ENCODE measurements at places on chromosomes 5 and 9.

DNA sequence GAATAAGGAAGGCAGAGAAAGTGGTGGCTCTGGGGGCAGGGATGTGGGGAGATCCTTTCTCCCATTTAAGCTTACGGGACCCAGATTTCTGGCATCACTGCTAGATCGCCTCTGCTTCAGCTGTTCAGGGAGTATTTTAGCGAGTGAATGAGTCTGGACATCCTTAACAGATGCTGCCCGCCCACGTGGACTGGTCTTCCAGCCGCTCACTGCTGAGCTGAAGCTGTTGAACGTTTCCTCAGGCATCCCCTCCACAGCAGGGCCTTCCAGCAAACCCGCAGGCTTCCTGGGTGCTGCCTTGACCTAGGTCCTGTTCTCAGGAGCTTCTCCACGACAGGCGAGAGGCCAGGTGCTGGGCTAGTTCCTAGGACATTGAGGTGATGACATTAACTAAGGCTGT, 144.4 kb upstream of the EFNA5 start:
- no peak for DNase-seq

- DNase-seq = no peak
Measured at GRCh38 chr9:134323741-134324358, 2.4 kb upstream of the RXRA start.

GRCh38 chr5:133582971-133583370, 29.4 kb downstream of the FSTL4 start:
- no peak for DNase-seq

DNA sequence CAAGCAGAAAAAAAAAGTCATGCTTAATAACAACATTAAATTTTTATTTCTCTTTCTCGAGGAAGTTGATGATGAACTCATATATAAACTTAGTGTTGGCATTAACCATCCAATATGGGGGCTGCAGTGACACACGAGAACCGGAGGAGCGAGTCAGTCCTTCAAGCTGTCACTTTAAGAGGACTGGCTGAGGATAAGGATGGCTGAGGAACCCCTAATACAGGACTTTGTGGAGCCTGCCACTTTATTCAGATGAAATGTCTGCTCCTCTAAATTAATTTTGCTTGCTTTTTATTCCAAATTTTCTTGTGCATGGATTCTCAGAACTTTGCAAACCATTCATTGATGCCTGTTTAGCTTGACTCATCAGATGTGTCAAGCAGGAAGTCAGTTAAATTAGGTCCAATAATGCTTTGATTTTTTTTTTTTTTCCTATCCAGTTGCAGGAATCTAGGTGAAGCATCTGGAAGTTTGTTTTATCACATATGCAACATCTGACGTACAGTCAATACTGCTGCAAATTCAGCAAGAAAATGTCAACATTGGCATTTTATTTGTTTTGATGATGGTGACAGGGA, 144.2 kb upstream of the COL5A1 start:
- DNase-seq = no peak

DNA sequence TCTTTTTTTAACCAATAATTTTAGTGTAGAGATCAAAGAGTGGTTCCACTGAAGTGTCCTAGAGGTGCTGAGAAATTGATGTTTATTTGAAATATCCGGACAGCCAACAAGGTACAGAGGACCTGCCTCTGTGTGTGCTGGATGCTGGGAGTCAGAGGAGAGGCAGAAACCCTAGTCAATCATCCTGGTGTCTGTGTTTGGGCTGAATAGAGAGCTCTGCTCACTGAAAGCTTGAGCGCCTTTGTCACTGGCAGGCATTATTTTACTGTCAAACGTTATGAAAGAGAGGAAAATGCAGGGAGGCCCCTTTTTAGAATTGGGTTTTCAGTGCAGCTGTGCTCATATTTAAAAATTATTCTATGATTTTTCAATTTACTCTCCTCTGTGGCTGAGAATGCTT, 480.3 kb upstream of the TYRP1 start:
- DNase-seq = no peak

DNA sequence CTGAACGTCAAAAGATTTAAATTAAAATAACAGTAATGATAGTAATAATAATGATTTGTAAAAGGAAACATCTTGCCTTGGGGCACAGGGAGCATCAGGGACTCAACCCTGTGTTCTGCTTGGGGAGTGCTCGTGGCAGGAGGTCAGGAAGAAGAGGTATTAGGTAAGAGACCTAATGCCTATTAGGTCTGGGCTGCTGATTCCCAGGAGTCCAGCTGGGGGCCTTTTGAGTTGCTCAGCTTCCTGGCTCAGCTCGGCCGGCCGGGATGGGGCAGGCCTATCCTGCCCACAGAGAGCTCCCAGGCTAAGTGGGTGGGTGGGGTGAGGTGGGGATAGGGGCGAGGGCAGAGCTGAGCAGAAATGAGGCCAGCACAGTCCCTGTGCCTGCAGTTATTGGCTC, 17.5 kb downstream of the LMX1B start:
- DNase-seq = no peak

DNA sequence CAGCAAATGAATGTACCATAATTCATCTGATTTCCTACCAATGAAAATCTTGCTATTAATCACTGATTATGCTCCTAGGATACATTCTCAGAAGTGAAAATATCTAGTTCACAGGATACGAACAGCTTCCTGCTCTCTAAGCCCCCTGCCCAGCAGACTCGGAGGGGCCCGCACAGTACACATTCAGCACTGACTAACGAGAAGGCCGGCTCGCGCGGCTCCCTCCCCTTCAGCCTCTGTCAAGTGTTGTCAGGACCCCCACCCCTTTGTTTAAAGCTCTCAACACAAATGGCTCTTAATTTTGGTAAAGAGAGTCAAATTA, 82.0 kb downstream of the PRRT1B start:
- no peak for DNase-seq

DNA sequence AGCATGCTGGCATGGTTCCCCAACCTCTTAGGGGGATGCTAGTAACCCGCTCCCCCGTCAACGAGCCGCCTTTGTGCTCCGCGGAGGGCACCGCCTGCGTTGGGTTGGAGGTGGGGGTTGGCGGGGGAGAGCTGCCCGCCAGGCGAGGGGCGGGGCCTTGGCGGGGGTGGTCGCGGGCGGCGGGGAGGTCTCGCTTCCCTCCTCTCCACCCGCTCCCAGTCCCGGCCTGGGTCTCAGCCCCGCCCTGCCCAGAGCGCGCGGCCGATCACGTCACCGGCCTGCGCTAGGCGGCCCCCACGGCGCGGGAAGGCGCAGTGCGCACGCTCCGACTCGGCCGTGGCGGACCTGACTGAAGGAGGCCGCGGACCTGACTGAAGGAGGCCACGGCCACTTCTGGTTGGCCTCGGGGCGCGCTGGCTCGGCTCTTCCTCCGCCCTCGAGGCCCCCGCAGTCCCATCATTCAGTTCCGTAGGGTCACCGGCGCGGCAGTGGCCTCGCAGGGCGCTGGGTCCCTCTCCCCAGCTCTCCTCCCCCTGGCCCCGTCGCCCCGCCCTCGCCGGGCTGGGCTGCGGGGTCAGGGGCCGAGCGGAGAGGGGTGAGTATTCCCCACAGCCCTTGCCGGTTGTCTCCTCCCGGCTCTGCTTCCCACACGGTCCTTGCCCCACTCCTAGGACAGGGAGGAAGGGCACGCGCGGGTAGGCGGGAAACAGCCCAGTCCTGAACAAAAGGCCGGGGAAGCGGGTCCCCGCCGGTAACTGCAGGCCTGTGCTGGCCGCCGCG, at the start of gene ATG10:
TSS of gene ATG10 (plus strand) at position 312 of the 780 bp plus-strand sequence. CDS start 15,548 bp downstream, outside the sequence.
- peak; percentile 94 for DNase-seq

- DNase-seq = peak; percentile 17
Measured at GRCh38 chr5:179345433-179346321, at the start of gene ADAMTS2. ADAMTS2 (minus strand) TSS chr5:179345461; CDS start chr5:179345328, 133 bp downstream.

DNA sequence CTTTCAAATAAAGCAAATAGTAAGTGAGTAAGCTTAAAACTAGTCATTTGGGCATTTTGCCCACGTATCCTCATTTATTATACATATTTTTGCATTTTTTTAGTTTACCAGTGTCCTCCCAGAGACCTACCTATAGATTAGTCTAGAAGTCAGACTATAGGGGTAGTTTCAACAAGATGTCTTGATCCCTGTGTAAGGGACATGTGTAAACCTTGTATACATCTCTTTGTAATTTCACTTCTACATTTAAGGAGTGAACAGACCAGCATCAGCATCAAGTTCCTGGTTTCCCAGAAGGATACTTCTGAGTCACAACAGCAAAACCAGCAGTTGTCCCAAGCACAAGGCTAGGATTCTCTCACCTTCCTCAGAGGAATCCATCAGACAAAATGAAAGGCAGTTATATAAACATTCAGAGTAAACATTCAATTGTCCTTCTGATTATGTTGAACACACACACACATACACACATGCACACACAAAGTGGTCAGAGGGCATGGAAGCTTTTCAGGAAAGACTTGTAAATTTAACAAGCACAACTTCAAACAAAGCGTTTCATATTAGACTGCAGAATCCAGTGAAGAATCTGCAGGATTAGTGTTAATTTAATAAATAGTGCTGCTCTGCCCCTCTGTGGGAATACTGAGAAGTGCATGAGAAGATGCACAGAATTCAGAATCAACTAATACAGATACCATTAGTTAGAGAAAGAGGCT, 55.4 kb downstream of the HINT1 start:
- DNase-seq = peak; percentile 56

DNA sequence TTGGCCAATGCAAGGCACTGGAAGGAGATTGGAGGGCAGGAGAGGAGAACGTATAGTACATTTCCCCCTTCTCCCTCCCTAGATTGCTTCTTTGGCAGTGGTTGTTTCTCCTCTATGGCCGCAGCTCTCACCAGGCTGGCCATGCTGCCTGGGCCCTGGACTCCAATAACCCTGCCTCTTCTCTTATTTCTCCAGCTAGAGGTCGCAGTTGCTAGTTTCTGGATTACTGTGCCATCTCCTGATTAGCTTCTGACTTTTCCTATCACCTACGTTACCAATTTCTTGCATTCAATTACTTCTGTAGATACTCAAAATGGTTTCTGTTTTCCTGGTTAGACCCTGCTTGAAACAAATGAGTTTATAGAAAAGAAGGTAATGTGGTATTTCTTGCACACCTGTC, 2.4 kb upstream of the MACIR start:
- DNase-seq = no peak

DNA sequence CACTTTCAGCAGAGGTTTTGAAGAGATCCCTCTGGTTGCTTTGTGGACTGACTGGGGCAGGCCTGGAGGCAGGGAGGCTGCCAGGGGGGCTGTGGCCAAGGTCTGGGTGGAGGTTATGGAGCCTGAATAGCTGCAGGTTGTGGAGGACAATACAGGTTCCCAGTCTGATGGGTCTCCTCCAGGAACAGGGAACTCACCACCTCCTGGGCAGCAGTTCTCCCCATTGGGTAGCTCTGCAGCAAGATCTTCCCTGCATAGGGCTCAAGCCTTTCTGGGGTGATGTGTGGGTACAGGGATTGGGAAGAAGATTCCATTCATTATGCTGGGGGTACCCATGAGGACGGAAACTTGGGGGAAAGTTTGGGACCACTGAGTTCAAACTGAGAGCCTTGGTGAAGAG, 6.8 kb downstream of the AQP3 start:
- DNase-seq = no peak

DNA sequence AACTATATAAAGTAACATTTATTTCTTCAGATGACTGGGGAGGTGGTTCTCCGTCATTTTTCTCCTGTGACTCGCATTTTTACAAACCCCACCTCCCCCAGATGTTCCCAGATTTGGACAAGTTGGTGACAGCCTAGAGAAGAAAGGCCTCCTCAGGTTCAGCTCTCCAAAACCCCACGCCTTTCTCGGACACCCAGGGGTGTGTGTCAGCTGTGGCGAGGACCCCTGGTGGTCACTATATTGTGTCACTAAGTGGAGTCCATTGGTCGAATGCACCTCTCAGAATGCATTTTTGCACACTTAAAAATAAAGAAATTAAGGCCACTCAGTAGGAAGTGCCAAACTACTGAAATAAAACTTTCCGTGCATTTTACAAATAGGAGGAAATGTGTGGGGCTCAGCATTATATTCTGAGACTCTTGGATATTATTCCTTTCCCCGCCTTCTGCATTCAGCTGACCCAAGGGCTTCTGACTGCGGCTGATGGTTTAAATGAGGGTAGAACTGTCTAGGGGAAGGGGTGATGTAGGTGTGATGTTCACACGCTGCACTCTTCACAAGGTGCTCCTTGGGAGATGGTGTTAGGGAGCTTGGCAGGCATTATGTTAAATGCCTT, 47.6 kb downstream of the ACO1 start:
- peak; percentile 52 for DNase-seq

- no peak for DNase-seq
Measured at GRCh38 chr9:87880683-87881082, 2.0 kb upstream of the SPATA31E1 start.

DNA sequence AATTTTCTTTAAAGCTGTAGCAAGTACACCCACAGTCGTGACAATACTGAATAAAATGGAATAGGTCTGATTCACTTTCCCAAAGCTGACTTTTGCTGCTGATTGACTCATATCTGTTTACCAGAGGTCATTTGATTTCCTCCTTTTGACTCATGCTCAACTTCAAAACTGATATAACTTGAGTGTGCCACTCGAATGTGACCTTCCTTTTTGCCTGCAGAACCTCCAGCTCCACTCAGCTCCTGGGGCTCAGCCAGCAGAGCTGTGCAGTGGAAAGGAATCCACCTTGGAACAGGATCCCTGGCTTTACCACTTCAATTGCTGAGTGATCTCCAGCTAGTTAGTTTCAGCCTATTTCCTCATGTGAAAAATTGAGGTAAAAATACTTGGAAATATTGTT, 84.1 kb downstream of the FEM1C start:
- peak; percentile 89 for DNase-seq

DNA sequence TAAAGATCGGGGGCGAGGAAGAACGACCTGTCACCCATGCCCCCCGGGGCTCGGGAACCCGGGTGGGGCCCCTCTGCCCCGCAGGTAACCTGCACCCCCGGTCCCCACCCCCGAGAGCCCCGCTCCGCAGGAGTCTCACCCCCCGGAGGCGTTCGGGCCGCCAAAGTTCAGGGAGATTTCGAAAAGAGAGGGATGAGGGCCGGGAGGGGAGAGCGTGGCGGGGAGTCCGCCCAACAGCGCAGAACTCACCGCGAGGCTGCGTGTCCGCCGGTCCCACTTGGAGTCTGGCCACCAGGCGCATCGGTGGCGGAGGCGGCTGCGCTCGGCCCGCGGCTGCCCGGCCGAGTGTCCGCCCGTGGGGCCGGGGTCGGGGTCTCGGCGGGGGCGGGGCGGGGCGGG, at the start of gene PHF19:
TSS of gene PHF19 (minus strand) at position 347 of the 399 bp plus-strand sequence. CDS start 2,447 bp downstream, outside the sequence.
- DNase-seq = no peak

DNA sequence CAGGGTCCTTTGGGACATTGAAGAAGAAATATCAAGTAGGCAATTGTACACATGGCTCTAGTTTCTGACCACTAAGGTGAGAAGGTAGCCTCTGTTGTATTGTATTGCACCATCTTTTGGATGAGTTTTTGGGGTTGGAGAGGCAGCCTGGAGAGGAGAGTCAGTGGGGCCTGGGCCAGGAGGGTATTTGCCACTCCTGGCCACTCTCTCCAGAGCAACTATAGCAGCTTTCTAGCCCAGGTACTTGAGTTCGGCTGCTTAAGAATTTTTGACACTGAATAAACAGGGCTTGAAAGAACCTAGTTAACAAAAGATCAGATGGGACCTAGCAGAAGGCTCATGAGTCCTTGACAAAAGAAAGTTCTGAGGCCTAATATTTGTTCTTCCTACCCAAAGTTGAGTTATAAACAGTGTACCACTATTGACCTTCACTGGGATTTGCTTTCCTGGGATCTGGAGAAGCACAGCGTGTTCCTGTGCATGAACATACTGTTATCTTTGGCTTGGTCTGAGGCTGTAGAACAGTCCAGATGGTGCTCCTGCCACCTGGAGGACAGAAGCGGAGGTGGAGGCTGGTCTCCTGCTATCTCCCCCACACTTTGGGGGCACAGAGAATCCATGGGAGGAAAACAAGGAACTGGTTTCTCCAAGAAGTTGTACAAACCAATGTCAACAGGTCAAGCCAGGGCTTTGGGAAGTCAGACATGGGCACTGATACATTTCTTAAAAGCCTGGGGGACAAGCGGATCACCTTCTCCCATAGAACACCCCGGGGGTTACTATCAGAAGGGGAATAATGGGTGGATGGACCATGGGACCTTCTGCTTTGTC, 110.4 kb upstream of the LIFR start:
- peak; percentile 11 for DNase-seq

All from suppressor macrophage treated with lipopolysaccharide for 4 hours (primary cell).